ENCODE measurements at places on chromosomes 7 and 10.

DNA sequence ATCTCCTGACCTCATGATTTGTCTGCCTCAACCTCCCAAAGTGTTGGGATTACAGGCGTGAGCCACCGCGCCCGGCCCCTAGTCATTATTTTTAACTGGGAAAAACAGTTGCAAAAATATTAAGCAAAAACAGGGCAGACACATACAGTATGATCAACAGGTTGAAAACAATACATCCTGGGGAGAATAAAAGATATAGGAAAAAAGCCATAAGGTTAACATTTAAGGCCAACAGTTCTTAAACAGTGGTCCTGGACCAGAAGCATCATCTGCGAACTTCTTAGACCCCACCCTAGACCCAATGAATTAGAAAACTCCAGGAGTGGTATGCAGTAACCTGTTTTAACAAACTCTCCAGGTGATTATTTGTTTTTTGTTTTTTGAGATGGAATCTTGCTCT lies 6.5 kb downstream of the UBE2H start:
- DNase-seq = no peak

DNA sequence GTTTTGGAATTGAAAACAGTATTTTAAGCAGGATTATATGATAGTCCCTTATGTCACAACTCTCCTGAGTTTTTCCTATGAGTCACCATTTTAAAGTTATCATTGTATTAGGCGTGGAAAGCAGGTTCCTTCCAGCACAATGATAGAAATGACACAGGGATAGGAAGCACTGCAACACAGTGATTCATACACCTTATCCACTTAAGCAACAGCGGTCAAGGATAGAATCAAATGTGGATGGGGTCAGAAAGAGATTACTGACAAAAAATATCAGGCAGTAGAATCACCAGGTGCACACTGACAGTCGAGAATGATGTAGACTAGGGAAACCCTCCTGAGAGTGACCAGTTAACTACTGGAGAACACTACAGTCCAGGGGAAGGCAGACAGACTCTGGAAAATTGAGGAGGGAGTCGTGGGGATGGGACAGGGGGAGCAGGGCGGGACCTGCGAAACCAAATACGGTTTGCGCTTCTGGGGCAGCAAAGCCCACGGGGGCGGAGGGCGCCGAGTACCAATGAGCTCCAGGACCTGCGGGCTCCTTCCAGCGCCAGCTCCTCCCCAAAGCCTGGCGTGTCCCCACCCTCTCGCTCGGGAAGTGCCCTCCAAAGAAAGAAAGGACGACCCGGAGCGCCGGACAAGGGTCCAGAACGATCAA lies 479 bp downstream of the PNPLA8 start:
- no peak for DNase-seq

- DNase-seq = no peak
Measured at GRCh38 chr7:43602256-43602655, 19.3 kb downstream of the STK17A start.

GRCh38 chr7:28005847-28006231 lies 174.8 kb downstream of the JAZF1 start:
- no peak for DNase-seq

DNA sequence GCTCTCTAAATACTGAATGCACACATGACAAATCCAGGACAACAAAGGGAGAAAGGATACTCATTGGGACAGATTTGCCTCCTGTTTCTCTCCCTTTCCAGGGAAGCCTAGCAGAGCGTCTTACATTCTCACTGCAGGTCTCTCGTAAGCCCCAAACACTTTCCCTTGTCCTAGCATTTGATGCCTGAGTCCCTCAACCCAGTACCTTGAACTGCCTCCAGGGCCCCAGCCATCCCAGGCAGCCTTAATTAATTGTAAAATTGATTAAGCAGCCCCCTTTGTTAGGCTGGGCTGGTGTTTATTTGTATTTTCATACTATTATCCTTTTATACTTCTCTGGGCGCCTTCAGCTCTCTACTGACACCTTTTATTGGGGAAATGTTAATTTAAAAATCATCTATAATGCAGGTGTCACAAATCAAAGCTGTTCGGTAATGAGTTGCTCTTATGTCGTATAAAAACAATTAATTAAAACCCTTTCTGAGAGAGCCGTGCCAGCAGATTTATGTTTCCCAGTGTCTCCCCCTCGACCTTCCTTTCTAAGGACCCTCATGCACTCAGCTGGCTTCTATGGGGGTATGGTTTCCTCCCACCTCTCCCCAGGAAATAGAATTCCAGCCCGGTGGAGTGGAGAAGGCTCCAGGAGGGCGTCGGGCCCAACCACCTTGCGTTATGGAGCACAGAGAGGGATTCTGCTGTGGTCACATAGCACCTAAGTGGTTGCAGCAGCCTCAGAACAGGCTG lies 243.8 kb downstream of the RPS24 start:
- no peak for DNase-seq

GRCh38 chr7:82534684-82535083 lies 91.1 kb upstream of the CACNA2D1 start:
- no peak for DNase-seq

DNA sequence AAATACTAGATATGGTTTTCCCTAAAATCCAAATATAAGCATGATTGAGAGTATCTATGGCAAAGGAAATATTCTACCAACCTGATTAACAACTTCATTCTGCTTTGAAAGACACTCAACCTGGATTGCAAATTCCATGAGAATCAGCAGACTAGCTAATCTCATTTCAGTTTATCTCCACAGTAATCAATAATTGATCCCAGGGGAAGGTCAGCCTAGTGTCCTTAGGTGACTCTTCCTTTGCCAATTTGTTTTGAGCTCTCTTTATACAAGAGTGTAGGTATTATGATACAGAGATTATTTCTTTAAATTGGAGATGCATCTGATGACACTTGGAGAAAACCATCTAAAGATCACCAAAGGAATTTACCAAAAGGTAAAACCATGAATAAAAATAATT lies 100.3 kb downstream of the GRM8 start:
- no peak for DNase-seq

- DNase-seq = no peak
Measured at GRCh38 chr7:132800522-132800921, 224.3 kb upstream of the PLXNA4 start.

DNA sequence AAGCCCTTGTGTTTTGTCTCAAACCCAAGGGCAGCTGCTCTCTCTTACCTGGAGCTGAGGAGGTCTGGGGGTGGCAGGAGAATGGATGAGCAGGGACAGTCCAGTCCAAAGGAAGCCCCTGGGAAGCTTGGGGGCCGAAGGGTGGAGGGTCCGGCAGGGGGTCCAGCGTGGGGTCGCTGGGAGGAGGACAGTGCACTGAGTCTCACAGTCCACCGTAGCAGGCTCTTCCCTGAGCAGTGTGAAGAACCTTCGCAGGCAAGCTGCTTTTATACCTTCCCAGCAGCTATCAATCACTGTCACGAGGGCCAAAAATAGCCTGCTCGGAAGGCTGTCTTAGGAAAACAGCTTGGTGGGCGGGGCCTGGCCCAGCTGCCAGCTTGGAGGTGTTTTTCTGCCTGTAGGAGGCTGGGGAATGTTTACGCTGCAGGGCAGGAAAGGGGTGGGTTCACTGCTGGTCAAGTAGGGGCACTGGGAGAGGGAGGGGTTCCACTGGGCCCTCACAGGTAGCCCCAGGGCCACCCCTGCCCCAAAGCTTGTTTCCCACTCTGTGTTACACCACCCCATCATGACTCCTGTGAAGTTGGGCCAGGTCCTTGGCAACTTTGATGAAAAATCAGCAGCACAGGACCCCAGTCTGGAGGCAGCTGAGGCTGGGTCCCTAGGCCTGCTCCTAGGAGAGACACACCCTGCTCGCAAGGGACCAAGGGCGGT lies at the start of gene DEPP1:
TSS of gene DEPP1 (minus strand) at position 240 of the 711 bp plus-strand sequence. CDS start 779 bp downstream, outside the sequence.
- DNase-seq = no peak

DNA sequence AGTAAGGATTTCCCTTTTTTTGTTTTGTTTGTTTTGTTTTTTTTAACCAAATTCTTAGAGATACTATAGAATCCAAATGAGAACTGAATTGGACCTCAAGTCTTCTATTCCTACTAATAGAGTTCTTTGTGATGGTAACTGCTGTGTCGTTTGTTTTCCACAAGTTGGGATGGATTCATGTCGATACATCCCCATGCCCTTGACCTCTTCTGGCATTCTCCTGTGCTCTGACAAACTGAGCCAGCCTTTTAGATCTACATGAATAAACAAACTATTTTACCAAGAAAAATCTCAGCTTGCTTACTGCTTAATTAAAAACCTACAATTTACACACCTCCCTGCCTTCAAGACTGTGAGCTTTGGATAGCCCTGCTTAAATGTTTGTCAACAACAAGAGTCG lies 3.9 kb downstream of the ZNF22 start:
- DNase-seq = no peak

GRCh38 chr10:103758294-103758681 lies 97.1 kb downstream of the SH3PXD2A start:
- DNase-seq = no peak

DNA sequence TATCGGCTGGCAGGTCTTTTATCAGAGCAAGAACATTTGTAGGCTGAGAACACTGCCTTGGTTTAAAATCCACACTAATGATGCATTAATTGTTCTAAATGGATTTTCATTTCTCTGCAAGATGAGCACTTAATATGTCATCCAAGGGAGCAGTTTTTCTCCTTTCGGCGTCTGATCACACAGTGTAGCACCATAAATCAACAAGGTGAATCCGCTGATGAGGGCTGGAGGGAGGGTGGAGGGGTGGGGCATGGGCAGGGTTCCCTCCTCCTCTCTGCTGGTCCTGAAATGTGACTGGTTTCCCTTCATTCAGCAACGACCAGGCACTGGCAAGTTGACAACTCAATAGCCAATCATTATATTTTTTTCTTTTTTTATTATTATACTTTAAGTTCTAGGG lies 45.6 kb downstream of the ADAM12 start:
- no peak for DNase-seq

- no peak for DNase-seq
Measured at GRCh38 chr10:123165445-123166072, 11.4 kb downstream of the BUB3 start.

- DNase-seq = no peak
Measured at GRCh38 chr10:45526309-45526905, 146.2 kb downstream of the ZFAND4 start.

DNA sequence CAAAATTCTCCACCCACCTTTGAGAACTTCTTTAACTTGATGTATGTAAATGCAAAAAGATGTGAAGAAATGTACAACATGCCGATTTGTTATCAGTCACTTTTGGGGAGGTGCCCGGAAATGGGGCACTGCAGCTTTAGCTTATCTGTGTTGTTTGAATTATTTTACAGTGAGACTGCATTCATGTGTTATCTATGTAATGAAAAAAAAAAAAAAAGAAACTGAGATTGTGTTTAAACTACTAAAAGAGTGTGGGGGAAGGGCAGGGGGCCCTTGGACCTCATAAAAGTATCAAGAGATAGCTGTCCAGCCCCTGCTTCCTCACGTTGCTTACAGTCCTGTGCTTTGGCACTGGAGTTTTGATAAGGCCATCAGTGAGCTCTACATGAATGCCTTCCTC lies 259.4 kb downstream of the STK31 start:
- DNase-seq = no peak
